ENCODE measurements at places on chromosomes 12 and 14.
A peak's percentile ranks its signal among the peaks of the same experiment; 100 is the strongest.

DNA sequence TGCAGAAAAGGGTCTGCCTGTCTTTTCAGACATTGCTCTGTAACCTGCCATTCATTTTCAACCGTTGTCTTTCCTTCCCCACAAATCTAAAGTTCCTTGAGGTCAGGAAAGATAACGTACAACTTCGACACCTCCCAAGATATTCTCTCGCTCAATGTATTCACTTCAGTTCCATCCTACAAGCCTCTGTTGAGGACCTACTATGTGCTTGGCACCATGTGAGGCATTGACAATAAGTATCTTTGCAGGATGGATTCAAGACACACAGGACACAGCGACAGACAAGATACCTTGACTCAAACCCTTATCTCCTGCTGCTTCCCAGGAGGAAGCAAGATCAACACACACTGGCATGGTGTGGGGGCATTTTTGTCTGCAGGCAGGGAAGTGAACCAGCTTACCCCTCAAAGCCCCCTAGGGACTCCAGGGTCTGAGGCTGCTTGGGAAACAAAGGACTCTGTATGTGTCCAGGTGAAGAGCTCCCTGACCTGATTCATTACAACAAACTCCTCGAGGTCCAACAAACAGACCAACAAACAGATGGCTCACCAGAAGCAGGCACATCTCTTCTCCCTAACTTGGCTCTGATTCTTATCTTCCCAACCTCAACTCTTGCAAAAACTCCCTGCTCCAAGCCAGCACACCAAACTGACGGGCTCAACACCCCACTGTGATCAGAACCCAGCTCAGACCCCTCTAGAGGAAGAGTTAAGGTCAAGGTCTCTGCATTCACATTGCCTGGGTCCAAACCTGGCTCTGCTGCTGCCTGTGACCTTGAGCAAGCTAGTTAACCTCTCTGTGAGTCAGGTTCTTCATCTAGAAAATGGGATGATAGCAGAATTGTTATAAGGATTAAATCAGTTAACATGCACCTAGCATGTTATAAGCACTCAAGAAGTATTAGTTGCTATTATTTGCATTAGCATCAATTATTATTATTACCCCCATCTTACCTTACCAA lies 6.3 kb downstream of the NUAK1 start:
- no peak for DNase-seq

GRCh38 chr12:124968656-124969055 lies 20.3 kb downstream of the DHX37 start:
- DNase-seq: no peak

DNA sequence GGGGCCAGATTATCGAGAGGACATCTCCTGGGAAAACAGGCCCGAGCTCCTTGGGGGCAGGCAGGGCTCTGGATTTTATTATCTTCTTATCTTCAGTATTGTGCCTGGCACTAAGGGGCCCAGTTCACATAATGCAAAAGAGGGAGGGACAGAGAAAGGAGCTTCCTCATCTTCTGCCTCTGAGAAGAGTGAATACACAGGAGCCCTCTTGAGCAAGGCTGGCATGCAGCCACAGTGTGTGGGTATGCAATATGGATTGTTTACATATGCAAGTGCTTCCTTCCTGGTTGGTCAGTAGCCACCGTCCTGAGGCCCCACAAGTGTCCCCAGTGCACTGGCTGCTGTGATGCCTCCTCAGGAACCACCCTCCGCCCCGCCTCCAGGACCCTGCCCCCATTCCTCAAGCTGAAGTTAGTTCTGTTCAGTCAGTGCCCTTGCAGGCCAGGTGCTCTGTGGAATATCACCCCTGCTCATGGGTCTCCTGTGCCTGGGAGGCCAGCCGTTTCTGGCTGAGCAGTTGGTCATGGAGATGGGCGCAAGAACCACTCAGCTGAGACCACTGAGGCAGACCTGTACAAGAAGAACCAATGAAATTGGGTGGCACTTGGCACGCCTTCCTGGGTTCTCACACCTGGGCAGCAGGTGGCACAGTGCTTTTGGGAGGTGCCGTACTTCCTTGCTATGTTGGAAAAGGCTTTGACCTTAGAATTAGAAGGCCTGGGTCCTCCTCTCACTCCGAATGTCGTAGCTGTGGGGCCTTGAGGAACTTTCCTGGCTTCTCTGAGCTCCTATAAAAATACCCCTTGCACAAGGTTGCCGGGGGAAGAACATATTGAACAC lies 35.1 kb upstream of the ACTN1 start:
- DNase-seq: peak; percentile 16

DNA sequence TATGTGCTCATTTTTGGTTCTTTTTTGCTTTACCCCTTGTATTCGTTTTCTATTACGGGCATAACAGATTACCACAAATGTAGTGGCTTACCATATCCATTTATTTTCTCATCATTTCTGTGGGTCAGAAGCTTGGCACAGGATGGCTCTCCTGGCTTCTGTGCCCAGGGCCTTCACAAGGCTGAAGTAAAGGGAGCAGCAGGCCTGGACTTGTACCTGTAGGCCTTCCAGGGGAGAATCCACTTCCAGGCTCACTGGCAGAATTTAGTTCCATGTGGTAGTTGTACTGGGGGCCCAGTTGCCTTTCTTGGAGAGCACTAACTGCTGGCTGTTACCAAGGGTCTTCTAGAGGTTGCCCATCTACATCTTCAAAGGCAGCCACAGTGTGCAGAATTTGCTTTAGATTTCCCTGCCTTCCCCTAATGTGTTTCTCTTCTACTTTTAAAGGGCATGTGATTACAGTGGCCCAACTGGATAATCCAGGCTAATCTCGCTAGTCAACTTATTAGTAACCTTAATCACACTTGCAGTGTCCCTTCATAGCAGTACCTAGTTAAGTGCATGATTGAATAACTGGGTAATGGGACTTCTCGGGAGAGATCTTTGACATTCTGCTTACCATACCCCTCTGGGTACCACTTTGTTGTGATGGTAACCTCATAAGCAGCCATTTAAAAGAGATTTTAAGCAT lies 67.0 kb downstream of the CRADD start:
- no peak for DNase-seq

- no peak for DNase-seq
These were observed 749.5 kb downstream of the FLRT2 start for GRCh38 chr14:86279405-86279804.

- DNase-seq: no peak
These were observed 2.2 kb downstream of the ADIPOR2 start for GRCh38 chr12:1692895-1693610.

GRCh38 chr12:64745259-64745807 lies 13.9 kb downstream of the GNS start:
- DNase-seq: no peak

- no peak for DNase-seq
These were observed 321.4 kb upstream of the RGS6 start for GRCh38 chr14:71610797-71611196.

- no peak for DNase-seq
These were observed 4.1 kb downstream of the ARF6 start for GRCh38 chr14:49896966-49897365.

DNA sequence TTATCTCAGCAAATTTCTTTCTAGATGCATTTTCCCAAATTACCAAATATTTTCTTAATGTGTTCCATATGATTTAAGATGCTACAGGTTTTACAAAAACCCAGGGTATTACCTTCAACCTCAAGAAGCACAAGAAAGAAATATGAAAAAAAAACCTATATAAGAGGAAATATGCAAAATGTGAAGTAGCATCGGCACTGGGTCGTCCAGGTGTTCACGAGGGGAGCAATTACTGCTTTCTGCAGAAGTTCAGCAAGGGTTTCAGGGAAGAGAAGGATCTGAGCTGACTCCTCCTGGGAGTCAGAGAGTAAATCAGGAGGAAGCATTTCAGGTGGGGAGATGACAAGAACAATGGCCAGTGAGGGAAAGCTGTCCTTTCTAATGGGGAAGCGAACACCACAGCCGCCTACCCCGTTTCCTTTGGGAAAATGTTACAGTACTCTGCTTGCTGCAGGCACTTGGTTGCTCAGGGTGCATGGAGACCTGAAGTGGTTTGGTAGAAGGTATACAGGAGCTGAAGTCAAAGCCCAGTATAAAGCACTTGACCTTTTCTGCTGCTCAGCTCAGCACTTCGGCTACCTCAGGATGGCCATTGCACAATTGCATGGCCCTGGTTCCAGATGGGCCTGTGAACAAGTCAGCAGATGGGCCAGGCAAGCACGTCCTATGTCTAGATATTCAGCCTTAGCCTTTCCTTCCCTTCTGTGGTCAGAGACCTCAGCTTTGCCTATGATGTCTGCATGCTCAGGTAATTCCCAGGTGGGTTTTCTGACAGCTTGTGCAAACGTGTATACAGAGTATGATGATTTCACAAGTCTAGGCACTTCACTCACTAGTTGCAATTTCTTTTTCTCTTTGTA lies 155.6 kb downstream of the PAX9 start:
- DNase-seq: no peak

DNA sequence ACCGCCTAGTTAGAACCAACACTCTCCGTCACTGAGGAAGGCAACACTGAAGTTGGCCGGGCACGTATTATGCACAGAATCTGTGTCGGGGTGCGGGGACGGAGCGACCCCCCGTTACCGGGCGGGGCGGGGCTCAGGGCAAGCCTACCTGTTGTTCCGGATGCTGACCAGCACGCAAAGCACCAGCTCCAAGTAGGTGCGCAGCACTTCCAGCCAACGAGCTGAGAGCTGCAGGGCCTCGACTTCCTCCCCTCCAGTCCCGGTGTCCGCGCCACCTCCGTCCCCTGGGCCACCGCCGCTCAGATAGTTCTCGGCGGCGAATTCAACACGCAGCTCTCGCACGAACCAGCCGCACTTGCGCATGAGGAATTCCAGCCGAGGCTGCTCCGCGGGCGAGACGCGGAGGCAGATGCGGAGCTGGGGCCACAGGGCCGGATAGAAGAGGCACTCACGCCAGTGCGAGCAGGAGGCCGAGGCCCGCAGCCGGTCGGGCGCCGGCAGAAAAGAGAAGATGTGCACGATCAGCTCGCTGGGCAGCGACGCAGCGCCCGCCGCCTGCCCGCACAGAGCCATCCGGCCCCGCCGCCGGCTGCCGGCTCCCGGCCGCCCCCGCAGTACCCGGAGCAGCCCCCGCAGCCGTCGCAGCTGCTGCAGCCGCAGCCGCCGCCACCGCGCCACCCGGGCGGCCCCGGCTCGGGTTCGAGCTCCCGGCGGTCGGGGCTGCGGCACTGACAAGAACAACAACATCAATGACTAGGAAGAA lies 636 bp downstream of the FBXO33 start:
- peak; percentile 29 for DNase-seq

DNA sequence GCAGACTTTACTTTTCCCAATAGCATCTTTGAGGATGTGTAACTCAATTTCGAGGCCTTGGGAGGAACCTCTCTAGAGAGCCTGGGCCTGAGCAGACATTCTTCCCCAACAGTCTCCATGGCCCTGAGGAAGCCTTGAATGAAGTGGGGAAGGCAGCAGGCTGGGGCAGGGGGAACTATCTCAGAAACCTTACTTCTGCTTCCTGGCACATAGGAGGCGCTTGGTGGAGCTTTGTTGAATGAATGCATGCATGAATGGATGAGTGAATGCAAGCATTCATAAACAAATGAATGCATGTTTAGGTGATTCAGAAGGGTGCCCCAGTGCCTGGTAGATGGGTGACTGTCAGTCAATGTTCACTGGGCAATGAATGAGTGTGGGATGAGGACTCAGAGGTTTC lies 58.3 kb downstream of the GALNT16 start:
- DNase-seq: no peak

- peak; percentile 55 for DNase-seq
These were observed 22.3 kb downstream of the GALNT6 start for GRCh38 chr12:51368640-51369517.

- no peak for DNase-seq
These were observed 15.6 kb downstream of the DTX1 start for GRCh38 chr12:113072136-113072535.

DNA sequence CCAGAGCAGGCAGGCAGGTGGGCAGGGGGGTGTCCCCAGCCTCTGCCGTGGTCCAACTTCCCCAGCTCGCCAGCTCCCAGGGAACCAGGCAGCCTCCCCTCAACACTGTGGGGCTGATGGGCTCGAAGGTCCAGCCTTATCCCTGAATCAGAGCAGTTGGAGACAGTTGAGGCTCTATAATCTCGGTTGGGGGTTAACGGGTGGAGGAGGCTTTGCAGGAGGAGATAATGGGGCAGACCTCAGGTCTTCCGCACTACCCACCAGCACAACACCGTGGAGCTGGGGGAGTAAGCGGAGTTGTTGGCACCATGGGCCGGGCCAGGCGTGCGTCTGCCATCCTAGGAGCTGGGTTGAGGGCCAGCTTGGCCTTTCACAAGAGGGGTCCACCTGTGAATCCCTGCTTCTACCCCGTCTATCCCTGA lies 13.9 kb upstream of the HDAC7 start:
- no peak for DNase-seq

DNA sequence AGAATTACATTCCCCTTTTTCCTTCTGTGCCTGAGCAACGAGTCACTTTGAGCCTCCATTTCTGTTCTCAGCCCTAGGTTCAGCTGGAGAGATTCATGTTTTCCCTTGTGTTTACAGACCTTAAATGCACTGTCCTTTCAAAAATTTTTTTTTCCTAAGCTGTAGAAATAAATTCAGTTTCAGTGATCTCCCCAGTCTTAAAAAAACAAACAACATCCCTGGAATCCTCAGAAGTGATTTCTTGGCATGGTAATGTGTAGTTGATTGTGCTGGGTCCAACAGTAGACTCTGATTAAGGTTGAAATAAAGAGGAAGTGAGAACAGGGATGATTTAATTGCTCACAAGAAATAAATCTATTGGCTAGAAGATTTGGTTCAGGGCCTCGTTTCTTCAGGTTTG lies 89.3 kb downstream of the NTN4 start:
- DNase-seq: peak; percentile 62

- no peak for DNase-seq
These were observed 22.2 kb upstream of the LRTM2 start for GRCh38 chr12:1797991-1798640.

DNA sequence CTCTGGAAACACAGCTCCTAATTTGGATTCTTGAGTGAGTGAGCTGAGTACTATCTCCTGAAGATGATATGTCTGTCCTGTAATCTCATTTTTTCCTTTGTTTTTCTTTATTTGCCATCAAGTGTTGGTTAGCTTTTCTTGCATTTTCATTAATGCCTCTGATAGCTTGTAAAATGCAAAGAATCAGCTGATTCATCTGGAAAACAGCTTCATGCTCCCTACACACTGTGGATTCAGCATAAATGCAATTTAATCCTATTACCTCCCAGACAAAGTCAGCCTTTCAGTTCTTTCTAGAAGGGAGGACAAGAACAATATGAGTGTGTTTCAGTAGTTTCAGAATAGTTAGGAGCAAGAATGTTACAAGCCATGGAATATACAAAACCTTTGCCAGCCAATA lies 79.4 kb downstream of the DACT1 start:
- DNase-seq: no peak

DNA sequence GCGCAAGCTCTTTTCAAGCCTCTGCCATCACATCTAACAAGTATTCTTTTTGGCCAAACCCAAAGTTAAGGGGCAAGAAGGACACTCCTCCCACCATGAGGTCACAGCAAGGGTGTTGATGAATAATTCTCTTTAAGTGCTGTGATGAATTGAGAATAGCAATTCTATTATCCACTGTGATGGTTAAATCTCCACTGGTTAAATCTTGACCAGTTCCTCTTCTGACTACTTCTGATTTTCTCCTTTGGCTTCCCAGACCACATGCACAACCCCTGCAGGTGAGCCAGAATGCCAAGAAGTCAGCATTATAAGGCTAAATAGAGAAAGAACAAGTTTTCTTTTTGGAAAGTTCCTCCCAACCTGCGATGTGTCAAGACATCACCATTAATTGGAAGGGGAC lies 90.6 kb upstream of the BCL2L14 start:
- no peak for DNase-seq

Data from astrocyte of the spinal cord (primary cell).